ENCODE measurements at places on chromosomes 16 and 17.

DNA sequence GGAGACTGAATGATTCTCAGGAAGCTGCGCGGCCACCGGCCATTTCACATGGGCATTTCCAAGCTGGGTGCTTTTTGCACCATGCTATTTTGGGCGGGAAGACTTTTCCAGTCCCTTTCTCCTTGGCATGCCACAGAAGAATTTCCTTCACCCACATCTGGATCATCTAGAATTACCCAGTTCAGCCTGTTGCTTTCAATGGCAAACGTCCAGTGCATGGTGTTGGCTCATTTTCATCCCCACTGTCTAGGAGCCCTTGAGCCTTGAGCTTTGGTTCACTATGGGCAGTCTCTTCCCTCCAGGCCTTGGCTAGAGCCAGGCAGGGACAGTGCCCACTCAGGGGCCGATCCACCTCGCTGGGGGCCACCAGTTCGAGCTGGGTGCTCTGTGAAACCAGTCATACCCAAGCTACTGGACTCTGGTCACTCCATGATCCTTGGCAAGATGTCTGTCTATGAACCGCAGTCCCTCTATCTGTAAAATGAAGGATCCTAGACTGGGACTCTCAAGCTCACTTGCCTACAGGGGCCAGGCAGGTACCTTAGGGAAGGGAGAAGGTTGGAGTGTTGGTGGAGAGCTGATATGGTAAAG lies 71.1 kb downstream of the CYLD start:
- DNase-seq, result no peak

DNA sequence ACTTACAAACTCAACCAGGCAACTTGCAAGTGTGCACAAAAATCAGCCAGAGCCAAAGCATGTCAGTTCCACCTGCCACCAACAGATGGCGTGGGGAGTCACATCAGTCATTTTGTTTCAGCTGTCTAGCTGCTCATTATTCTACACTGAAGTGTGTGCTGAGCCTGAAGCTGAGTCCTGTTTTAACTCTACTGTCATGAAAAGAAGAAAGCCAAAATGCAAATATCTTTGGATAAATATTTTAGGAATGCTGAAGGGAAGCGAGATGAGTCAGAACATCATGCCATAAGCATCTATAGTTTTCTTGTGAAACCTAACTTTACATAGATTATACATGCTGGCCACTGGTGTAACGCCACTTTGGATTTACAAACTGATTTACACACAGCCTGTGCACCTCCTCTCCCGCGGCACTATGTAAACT lies 172.6 kb downstream of the CDK5R1 start:
- peak; percentile 83 for DNase-seq

GRCh38 chr16:46745617-46746016 lies 2.5 kb downstream of the MYLK3 start:
- no peak for DNase-seq

DNA sequence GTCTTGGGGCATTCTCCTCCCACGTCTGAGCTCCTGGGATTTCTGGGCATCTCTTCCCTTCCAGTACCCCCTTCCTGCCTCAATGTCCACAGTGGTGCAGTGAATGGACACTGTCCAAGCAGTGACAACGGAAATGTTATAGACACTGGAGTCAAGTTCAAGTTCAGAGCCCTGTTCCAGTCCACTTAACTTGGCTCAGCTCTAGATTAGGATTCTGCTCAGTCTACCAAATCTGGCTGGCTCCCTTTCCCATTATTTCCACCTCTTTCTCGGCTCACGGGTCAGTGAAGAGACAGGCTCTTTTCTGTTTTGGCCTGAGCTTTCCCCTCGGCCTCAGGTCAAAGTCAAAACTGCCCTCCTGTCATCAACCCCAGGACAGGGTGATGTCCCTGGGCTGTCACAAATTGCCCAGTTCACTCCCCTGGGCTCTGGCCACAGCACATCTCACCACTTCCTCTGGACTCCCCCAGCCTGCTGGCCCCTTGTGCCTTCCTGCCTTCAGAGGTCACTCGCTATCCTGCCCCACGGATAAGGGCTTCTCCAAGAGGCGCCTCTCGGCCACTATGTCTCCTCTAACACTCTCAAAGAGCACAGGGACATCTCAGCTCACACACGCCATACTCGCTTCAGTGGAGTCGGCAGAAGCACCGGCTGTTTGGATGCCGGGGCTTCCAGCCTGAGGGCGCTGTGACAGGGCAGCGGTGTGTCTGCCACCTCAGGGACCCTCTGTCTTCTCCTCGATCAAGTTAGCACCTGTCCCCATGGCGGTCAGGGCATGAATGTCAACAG lies 17.7 kb upstream of the MRPL38 start:
- DNase-seq, result no peak

DNA sequence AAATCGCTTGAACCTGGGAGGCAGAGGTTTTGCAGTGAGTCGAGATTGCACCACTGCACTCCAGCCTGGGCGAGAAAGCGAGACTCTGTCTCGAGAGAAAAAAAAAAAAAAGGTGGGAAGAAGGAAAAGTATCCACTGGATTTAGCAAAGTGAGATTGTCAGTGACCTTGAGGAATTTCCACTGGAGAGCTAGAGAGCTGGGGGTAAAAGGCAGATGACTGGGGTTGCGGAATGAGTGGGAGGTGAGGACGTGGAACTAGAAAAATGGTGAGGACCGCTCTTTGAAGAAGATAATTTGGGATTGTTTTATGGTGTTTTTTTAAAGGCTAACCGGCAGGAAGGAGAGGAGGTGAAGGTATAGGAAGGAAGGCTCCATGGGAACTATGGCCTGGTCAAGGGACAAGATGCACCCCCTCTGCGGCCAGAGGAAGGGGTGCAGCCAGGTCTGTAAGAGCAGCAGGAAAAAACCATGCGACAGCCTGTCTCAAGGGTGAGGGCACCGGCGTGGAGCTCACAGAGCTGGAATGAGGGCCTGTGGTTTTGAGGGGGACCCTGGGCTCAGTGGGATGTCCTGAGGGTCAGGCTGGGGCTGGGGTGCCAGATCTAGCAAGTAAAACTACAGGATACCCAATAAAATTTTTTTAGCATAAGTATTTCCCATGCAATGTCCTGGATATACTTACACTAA lies 694 bp upstream of the MLST8 start:
- DNase-seq, result no peak
